Astrocyte of the cerebellum (primary cell): ENCODE measurements at places on chromosomes 13 and 19.

DNA sequence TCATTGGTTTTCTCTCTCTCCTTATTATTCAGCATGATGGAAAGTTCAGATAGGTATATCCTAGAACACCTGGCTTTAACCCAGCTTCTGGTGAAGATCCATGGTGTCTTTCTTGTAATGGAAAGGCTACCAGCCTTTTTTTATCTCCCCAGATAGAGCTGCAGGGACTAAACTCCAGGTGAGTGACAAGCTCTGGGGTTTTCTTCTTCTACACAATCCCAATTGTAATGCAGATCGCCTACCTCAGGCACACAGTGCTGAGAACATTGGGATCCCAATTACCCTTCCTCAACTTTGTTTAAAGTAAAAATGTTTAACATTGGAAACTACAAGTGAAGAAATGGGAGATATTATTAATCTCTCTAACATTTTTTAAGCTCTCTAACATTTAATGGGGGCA is 1851.7 kb downstream of the PCDH9 start:
- DNase-seq: no peak

DNA sequence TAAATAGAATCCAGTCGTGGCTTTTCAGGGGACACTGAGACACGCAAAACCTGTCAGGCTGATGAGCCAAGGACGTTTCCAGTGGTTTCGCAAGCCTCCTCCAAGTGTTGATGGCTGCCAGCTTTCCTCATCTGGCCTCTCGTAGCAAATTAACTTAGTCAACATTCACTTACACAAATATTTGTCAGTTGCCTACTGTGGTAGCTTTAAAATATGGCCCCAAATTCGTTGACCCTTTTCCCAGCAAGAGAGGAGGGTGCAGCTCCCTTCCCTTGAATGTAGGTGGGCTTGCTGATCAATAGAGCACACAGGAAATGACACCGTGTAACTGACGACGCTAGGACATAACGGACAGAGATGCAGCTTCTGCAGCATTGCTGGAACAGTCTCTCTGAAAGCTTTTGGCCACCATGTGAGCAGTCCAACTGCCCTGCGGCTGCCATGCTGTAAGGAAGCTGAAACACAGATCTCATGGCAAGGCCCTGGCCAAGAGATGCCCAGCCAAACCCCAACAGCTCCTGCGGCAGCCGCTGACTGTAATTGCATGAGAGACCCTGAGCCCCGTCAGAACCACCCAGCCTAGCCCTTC is 5.5 kb upstream of the RANBP3 start:
- DNase-seq: no peak

GRCh38 chr13:102770435-102770834 is 3.2 kb downstream of the TEX30 start:
- no peak for DNase-seq

DNA sequence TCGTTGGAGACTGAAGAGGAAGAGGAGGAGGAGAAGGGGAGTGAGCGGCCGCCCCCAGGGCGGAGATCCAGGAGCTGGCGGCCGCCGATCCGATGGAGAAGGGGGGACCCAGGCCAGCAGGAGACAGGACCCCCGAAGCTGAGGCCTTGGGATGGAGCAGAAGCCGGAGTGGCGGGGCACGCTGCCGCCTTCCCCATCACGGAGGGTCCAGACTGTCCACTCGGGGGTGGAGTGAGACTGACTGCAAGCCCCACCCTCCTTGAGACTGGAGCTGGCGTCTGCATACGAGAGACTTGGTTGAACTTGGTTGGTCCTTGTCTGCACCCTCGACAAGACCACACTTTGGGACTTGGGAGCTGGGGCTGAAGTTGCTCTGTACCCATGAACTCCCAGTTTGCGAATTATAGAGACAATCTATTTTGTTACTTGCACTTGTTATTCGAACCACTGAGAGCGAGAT is 1.8 kb downstream of the GADD45B start:
- no peak for DNase-seq

DNA sequence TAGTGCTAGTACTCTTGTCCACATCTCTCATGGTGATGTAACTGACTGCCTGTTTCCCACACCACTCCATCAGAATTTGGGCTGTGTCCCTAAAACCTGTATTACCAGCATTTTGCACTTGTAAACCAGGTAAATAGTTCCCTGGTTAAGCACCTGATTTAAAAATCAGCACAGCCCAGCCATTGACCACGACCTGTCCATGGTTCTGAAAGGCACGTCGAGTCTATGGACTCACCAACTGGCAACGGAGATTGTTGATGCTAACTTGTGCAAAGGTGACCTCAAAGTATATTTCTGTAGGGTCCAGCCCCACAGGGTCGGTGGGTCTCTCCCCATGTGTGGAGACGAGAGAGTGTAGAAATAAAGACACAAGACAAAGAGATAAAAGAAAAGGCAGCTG is 46.7 kb upstream of the ZNF835 start:
- DNase-seq: no peak

DNA sequence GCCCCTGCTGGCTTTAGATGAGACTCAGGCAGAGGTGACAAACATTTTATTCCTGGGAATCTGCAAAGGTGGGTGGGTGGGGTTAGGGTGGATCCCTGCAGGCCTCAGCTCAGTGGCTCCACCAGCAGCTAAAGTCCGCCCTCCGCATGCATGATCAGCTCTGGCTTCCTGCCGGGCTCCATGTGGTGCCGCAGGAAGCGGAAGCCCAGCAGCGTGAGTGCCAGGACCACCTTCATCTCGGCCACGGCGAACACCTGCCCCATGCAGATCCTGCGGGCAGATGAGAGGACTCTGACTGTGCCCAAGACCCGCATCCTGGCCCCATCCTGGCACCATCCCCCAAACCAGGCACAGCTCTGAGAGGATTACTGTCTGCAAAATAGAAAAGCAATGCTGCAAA is 26.3 kb downstream of the CYP4F2 start:
- no peak for DNase-seq

DNA sequence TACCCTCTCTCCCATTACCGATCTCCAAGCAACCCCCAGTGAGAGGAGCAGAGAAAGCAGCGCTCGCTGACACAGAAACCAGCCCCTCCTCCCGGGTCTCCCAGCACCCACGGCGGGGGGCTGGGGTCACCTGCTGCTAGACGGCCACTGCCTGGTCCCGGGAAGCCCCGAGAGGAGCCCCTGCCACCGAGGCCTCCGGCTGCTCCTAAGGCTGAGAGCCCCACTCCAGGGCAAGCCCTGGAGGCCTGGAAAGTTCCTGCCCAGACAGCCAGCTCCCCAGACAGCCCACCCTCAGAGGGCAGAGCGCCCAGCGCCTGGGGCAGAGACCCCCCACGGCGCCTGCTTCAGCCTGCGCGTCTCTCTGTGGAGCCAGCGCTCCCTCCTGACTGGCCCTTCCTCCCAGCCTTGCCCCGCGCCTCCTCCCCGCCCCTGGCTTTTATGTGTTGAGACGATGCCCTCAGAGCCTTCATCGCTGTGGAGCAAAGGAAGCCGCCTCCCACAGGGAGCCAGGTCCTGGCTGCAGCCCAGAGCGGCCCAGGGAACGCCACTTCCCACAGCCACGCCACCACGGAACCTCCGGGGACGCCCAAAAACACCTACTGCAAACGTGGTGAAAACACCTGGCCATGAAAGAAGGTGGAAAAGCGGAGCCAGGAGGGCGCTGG is 51.1 kb downstream of the MLLT1 start:
- no peak for DNase-seq
